Cortex of kidney (tissue), 1 donor: ENCODE measurements at places on chromosomes 2 and 18.

DNA sequence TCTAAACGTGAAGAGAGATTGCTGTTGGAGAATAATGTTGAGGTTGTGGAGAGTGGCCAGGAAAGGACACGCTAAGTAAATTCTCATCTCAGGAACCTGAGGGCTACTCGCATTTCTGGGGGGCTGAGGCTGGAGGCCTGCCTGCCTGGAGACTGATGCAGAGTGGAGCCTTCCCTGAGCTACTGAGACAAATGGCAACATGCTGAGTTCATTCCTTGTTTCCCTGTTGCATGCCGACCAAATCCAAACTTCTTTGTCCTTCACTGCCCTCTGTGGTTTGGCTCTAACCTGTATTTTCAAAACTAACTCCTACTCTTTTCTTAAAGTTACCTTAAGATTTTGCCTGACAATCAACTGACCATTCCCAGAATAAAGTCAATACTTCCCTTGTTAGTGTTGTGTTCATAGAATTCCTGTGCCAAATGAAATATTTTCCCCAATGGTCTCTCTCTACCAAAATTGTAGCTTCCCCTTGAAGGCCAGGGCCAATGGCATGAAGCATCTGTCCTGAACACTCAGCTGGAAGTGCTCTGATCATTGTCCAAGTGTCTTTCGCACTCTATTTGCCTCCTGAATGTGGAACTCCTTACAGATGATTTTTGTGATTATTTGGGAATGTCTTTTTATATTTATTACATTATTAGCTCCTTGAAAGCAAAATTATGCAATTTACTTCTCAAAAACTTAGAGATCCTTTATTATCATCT lies 1085.6 kb downstream of the SOCS6 start:
- no peak for DNase-seq

DNA sequence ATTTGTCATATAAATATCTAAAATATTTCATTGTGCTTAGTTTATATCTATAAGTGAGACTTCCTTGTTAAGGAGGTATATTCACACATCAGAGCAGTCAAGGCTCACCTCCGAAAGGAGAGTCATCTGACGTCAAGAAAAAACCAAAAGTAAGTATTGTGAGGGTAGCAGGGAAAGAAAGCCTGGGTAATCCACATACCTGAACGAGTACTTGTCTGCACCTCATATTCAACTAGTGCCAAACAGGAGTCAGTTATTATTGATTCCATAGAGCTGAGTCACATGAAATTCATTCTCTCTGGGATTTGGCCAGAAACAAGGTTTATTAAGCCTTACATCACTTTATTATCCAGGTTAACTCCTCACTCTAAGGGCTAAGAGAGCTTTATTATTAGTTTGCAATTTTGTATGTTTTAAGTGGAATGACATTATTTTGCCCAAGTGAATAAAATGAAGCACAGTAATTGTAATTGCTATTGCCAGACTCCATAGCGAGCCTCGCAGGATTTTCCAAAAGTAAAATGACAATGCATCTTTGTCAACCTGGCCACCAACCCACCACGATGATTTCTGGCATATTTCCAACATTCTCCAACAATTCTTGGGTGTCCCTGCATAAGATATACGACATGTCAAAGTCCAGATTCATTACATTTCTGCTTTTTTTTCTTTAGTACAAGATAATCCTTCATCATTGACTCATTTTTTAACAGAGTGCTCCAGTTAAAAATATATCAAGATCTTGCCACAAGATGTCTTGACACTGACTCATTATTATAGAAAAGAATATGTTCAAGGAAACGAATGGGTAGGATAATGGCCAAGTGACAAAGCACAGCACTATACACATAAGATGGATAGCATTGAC lies 1210.4 kb upstream of the ACVR2A start:
- DNase-seq = no peak

- no peak for DNase-seq
Measured at GRCh38 chr18:31801078-31801477, 40.4 kb upstream of the SLC25A52 start.

DNA sequence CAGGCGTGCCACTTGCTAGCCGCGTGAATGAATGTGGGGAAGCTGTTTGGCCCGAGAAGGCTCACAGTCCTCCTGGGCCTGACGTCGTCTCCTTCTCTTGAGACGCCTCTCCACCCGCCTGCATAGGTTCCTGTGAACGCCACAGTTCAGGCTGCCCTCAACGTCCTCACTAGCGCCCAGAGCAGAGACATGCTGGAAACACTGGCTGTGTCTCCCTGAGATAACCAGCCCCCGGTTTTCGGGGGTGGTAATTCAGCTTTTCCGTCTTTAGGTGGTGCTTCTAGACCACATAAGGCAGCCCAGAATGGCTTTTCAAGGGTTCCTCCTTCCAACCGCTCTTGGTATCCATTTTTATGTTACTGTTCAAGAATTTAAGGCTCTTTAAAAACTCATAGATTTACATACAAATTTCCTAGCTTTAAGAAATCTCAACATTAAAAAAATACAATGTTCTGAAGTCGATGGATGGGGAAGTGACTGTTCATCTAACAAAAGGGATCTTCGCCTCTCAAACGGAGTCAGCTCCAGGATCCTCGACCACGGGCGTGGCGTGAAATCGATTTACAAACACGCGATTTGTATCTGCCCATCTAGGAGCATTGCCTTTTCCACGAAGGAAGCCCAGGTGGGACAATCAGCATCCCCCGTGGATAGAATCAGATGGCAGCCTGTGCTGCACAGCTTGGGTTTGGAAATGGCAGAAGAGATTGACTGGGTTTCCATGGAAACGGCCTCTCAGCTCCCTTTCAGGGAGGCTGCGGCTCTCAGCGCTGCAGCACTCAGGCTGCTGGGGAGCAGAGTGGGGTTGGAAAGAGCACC lies 110.6 kb upstream of the PXDN start:
- DNase-seq = no peak

DNA sequence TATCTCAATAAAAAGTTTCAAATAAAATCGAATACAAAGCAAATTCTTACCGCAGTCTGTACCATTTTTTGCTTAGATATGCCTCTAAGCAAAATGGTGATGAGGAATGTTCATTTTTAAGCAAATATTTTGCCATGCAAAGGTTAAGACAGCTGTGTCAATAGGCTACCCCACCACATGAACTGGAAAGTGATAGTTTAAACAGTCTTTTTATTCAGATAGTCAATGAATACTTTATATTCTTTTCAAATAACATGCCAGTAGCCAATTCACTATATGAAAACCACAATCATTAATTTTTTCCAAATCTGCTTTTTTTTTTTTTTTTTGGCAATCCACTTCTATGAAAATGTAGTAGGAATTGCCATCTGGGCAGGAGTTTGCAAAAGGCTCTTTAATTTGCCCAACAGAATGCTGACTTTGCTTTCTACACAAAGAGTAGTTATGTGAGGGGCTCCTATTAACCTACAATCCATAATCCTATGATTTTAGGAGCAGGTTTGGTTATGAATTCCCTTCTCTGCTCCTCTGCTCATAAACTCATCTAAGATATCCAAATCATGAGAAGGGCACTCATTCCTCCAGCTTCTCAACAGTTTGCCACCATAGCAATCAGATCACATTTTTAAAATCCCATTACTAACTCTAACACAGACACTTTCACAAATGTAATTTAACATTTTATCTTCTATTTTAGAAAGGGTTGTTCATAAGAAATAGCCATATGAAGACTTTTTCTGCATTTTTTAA lies 69.2 kb downstream of the SLC40A1 start:
- DNase-seq = no peak

DNA sequence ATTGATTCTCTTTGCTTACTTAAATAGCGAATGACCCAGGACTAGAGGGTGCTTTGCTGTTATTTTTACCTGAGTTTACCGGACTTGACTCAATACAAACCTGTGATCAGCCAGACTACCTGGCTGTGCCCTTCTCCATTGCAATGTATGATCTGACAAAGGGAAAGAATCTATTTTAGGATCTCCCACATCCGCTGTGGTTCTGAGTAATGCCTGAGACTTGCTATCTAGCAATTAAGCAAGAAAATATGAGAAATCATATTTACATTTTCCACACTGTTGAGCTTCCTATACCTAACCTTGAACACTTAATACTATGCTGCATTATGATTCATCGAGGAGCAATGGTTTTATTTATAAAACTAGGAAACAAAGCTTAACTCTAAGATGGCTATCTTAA lies 215.2 kb downstream of the RAD51AP2 start:
- no peak for DNase-seq

GRCh38 chr2:10137053-10137843 lies 14.7 kb downstream of the RRM2 start:
- no peak for DNase-seq

DNA sequence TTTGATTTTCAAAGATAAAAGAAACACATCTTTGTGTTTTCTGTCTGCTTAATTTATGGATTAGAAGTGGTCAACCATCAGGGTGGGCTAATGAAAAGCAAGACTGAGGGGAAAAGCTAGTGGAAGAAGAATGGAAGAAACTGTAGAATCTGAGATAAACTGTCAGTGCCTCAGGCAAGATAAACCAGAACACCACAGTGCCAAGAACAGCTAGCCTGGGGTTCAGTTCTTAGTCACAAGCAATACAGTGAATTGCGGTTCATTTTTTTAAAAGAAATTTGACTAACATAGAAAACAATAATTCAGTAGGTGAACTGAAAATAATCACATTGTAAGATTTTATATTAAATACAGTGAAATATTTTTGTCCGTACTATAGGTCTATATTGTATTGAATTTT lies 22.0 kb upstream of the LNPK start:
- DNase-seq = no peak

- DNase-seq = no peak
Measured at GRCh38 chr2:172965433-172966212, 110.0 kb upstream of the MAP3K20 start.

DNA sequence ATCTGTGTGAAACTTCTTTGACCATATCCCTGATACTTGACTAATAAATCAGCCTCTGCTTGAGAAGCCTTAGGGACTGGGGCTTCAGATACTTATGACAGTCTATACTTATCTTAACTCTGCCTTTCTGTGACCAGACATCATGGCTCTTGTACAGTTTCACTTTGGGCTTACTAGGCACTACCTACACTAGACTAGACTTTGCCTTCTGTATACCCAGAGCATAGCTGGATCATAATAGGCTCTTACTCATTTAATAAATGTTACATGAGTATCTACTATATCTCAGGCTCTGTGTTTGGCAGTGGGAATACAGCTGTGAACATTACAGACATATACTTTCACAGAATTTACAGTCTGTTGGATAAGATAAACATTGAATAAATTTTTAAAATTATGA lies 9.0 kb downstream of the UGP2 start:
- no peak for DNase-seq

DNA sequence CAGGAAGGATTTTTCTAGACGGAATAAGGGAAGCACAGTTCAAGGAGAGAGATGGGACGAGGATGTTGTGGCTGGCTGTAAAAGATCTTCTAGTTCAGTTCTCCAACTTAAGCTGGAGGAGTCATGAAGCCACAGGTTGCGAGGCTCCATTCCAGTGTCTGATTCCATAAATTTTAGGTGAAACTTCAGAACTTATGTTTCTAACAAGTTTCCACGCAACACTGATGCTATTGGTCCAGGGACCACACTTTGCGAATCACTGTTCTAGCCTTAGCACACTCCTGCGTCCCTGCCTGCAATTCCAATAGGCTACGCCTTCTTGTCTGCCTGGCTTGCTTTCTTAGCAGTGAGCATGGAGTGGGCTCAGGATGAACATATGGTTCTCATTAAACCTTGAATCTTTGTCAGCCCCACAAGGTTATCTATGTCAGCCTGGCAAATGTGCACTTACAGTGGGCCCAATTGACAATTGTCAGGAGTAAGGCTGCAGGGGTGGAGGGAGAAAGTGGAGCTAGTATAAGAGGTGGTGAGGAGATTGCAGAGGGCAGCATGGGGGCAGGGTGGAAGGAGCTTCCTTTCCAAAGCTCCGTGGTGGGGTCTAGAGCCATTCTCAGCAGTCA lies 438.1 kb upstream of the ST6GAL2 start:
- no peak for DNase-seq

- DNase-seq = no peak
Measured at GRCh38 chr2:71332435-71332796, 834 bp downstream of the ZNF638 start.

DNA sequence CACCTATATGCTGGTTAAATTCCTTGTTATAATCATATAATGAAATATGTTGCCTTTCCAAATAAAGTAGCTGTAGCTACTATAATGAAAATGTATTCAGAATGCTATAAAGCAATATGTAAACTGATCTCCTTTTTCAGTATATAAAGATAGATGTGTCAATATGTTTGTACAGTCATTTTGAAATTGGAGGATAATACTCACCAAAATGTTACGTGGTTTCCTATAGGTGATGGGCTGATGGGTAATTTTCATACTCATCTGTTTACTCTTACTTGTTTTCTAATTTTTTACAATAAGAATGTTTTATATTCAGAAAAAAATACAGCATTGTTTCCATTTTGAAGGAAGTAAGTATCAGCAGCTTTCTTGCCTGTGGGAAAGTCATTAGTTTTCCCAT lies 70.2 kb downstream of the PRKRA start:
- DNase-seq = no peak

- DNase-seq = no peak
Measured at GRCh38 chr2:160970052-160970965, 189.9 kb upstream of the TANK start.

DNA sequence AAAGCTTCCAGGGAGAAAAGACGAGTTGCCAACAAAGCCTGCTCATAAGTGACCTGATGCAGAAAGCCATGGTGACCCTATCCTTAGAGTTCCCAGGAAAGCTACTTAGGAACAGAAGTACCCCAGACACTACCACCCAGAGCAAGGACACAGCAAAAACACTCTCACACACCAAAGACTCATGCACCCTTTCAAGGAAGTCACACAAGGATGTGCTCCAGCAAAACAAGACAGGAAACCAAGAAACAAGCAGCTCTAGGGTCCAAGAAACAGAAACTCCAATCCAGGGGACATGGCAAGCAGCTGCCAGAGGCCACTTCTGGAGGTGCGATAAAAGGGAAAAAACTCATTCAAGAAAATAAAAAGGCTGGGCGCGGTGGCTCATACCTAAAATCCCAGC lies 5.7 kb downstream of the KIF1A start:
- no peak for DNase-seq

DNA sequence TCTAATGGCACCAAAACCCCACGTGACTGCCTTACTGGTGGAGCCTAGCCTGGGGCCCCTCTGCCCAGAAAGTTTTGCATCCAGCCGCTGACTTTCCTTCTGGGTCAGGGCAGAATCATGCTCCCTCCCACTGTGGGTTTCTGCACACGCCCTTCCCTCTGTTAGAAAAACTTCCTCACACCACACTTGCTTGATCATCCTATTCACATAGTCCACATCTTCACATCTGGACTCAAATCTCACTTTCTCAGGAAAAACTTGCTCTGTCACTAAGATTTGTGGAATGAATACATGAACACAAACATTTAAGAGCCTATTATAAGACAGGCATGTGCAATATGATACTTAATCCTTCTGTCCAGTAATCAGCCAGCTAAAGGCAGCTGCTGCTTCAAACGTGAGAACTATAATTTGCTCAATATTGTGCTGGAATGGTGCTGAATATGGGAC lies 274.7 kb downstream of the RND3 start:
- no peak for DNase-seq
